ENCODE measurements at places on chromosomes 4 and X.

- no peak for DNase-seq
Observed at GRCh38 chrX:111505783-111506182, 5.7 kb upstream of the SERTM2 start.

DNA sequence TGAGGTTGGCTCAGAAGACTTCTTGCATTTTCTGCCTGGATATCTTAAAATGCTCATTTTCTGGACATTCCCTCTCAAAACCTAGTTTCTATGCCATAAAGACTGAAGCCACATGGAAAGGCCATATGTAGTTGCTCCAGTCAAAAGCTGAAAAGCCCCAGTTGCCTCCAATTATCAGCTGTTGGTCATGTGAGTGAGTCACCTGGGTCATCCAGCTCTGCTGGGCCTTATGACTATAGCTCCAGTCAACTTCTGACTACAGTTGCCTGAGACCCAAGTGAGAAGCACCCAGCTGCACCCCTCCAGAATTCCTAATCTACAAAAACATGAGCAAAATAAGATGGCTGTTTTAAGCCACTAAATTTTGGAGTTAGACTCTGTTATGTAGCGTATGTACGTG lies 41.9 kb downstream of the HELQ start:
- no peak for DNase-seq

- DNase-seq: no peak
Observed at GRCh38 chr4:7774301-7775294, 165.1 kb downstream of the AFAP1 start.

- DNase-seq: no peak
Observed at GRCh38 chrX:30373479-30373878, 64.3 kb upstream of the NR0B1 start.

GRCh38 chr4:41930139-41930831 lies 4.9 kb upstream of the TMEM33 start:
- DNase-seq: no peak

DNA sequence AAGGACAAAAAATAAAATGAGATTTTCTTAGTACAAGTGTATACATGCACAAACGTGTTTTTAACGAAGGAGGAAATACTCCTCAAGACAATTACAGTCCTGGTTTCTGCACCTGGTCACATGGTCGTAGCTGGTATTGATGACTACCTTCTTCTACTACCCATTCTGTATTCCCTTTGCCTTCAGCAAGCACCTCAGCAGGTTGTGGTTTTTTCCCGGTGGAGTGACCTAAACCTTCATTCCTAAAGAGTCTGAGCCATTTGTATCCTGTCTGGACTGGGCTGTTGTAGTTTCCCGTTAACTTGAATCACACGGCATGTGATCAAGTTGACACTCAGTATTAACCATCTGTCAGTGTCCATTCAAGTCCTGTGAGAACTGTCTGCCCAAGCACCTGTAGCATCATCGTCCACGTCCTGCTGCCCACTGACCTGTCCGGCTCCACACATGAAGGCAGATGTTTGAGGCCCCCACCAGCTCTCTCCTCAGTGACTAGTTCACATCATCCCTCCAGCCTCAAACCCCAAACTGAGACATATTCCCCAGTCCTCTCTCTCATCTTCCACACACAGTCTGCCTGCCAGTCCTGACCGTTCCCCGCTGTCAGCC lies 31.1 kb upstream of the TBC1D14 start:
- no peak for DNase-seq

DNA sequence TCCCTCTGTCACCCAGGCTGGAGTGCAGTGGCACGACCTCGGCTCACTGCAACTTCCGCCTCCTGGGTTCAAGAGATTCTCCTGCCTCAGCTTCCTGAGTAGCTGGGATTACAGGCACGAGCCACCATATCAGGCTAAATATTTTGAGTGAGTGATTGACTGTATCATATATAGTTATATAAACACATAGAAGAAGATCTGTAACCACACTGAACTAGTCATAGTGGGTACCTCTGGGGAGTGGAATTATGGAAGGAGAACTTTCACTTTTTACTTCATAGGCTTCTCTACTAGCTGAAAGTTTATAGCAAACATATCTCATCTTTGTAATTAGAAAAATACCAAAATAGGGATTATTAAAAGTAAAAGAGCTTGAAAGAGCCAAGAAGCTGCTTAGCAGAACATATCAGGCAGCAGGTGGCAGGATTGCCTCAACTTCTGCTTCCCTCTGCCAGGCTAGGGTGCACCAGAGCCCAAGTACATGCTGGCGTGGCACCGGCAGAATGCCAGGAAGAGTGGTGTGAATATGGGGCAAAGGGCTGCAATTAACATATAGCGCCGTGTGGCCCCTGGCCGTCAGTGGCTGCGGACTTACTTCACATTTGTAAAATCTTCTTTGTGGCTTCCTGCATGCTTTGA lies 39.5 kb upstream of the CD40LG start:
- no peak for DNase-seq

DNA sequence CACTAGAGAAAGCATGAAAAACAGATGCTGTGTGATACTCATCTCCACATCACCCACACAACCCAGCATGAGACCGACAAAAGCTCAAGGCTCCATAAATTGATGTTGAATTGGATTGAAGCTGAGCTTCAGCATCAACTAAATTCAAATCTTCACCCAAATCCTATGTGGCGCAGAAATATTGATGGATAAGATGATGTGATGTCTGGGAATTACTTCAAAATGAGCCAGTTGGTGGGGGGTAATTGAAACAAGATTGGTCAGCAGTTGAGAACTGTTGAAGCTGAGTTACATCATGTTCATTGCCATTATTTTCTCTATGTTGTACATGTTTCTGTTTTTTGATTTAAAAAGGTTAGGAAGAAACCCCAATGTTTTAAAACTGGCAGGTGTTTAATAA lies 166.5 kb upstream of the STS start:
- DNase-seq: no peak

All from stimulated activated CD4-positive, alpha-beta T cell treated with anti-CD3 and anti-CD28 coated beads, TNF-alpha, amount 100 ng/mL, for 24 hours (primary cell).